Activated CD4-positive, alpha-beta T cell treated with anti-CD3 and anti-CD28 coated beads for 4 hours (primary cell): ENCODE measurements at places on chromosomes 4 and X.

- no peak for DNase-seq
Measured at GRCh38 chr4:180455226-180455625, 1788.0 kb upstream of the TENM3 start.

DNA sequence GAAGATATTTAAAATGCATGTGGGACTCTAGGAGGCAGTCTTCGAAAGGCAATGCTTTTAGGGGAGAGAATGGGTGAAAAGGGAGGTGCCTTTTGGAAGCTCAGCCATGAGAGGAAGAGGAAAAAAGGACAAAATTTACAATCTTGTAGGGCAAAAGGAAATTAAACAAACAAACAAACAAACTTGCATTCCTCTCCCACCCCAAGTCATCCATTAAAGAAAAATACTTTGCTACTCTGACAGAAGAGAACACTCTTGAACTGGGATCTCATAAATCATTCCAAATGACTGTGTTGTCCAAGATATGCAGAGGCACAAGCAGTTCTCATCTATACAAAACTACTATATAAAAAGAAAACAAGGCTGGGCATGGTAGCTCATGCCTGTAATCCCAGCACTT lies 46.7 kb downstream of the HELQ start:
- no peak for DNase-seq

DNA sequence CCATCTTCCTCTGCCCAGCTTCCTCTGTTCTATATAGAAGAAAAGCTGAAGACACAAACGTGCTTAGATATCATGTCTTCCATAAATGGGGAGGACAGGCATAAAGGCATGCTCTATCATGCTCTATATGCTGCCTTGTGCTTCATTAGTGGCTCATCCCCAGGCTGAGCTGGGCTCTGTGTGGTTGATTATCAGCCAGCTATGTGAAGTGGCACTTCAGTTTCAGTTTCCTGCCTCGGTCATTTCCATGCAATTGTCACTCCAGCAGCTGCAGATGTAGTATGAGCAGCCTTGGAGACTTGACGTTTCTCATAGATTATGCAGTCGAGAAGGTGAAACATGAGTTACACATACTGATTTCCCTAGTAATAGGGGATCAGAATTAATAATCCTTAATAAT lies 106.2 kb downstream of the SYTL5 start:
- DNase-seq: no peak

- DNase-seq: no peak
Measured at GRCh38 chr4:8287343-8288280, 18.1 kb downstream of the HTRA3 start.

DNA sequence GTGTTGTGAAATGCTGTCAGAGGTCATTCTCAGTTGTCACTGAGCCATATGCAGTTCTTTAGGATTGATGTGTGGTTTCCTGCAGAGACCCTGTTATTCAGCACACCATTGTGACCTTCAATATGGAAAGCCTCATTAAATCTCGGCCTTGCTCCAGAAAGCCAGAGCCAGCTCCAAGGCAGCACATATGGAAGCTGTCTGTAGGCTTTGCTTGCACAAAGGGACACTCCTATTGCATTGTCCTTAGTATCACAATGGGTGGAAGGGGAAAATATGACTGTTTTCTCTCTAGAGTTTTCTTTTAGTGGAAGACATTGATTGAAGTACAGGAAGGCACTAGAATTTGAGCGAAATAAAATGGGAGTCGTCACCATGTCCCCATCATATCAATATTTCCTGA lies 179.0 kb downstream of the CEP135 start:
- DNase-seq: no peak

DNA sequence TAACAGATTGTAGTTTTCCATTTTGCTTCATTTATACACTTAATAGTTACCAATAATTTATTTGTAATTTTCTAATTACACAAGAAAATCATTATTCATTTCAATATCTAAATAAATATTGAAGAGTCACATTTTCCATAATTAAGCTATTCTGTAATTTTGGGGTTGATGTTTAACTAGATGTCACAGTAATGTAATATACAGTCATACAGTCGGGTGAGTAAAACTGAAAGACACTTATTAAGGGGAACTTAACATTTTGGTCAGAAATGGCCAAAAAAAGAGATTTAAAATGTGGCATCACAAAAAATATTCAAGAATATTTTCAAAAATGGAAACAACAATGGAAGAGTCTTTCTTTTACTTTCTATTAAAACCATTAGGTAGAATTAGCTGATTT lies 1080.3 kb downstream of the ARAP2 start:
- no peak for DNase-seq
